Activated CD8-positive, alpha-beta memory T cell treated with anti-CD3 and anti-CD28 coated beads for 48 hours (primary cell): ENCODE measurements at places on chromosomes 1 and 21.

GRCh38 chr1:153422450-153423068 is 6.2 kb downstream of the S100A7A start:
- peak; percentile 41 for DNase-seq

DNA sequence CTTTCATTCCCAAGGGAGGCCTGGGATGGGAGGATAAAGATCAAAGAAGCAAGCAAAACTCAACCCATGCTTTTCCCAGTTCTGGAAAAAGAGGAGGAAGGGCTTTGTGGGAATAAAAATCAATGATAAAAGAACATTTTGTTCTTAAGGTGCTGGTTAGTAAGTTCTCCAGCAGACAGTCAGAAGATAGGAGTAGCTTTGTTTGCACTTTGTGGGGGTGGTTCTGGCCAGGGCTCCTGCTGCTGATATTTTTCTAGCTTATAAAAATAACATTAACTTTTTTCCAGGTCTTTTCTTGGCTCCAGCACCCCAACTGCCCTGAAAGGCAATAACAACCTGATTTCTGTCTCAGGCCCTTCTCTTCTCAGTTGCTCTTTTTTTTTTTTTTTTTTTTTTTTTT is 220.0 kb downstream of the FGGY start:
- DNase-seq = no peak

DNA sequence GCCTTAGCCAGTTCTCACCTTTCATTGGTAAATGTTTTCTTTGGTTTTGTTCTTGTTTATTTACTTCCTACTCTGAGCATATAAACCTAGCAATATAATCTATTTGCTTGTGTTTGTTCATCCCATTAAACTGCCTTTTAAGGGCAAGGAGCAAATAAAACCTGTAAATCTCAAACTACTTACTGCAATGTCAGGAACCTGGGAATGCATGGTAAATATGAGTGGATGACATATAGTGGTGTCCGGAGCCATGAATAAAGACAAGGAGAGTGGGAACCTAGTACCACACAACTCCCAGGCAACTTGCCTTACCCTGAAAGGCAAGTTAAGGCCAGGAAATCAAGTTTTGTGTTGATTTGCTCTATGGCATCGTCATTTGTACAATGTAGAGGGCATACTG is 1133.7 kb upstream of the NCAM2 start:
- no peak for DNase-seq

DNA sequence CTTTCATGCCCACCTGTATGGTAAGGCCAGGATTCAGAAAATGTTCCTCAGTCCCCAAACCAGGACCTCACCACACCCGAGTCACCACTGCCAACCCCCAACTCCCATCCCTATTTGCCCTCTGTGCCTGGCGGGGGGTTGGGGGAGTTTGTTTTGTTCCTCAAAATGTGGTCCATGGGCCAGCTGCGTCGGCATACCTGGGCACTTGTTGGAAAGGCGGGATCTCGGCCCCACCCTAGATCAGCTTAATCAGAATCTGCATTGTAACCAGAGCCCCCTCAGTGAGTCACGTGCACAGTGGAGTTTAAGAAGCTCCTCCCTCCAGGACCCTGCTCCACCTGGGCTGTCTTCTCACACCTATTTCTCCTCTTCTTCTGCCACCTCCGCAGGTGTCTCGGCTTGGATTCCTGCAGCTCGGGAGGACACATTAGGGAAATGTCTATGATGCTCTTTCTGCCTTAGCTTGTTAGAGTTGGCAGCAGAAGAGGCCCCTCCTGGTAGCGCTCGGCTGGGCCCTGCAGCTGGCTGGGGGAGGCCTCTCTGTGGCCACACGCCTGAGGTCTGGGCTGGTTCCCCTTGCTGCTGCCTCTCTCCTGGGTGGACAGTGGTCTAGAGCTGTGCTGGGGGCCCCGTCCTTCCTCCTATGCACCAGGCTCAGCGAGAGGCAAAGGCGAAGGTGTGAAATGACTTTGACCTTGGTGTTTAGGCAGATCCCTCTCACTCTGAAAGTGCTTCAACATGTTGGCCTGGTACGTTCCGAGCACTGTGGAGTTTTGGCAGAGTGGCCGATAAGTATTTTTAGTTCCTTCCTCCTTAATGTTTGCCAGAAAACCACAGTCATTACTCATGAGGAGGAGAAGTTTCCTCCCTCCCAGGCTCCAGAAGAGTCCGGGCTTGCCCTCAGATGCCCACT is 41.8 kb upstream of the CAMTA1 start:
- DNase-seq = no peak

DNA sequence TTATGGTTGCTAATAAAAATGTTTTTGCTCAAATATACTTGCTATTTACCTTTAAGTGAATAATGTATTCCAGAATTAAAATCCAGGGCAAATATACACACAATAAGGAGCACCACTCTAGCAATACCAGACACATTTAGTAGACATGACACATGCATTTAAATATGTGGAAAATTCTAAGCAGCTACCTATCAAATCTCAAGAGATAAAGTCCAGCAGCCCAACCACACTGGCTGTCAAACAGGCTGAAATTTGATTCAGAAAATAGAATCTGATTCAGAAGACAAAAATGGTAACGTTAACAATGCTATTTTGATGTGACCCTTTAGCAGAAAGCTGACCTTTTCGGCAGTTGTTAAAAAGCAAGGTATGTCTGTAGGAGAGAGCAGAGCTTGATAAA is 42.3 kb downstream of the PLEKHO1 start:
- DNase-seq = no peak

GRCh38 chr1:52463891-52464290 is 59.5 kb downstream of the PRPF38A start:
- DNase-seq = no peak

GRCh38 chr21:31667639-31668038 is 8.1 kb downstream of the SOD1 start:
- DNase-seq = no peak

- no peak for DNase-seq
Observed at GRCh38 chr1:220927442-220927841, 48.2 kb downstream of the HLX start.

DNA sequence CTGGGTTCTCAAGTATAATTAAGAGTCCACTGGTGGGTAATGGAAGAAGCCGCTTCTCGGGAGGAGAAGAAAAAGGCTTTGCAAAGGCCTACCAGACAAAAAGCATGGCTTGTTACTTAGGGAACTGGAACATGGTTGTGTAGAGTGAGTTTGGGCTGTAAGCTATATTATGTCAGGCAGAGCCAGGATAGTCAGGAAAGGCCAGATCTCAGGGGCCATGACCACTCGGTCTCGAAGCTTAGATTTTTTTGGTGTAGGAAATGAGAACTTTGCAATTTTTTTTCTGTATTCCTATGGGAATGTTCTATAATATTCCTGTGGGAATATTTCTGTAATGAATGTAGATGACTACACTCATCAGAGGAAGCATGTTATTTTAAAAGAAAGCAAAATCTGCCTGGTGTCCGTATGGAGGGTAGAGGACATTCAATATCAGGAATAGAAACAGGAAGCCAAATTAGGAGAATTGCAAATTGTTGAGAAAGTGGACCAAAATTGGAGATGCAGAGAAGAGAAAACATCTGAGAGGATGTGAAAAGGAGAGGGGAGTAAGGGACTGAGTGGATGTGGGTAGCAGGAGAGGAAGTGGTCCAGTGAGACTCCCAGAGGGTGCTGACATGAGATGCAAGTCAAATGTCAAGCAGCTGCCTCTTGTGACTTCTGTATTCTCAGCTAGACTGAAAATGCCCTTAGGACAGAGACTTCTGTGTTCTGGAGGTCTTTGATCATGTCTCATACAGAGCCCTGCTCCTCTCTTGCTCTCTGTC is 45.2 kb upstream of the HAO2 start:
- no peak for DNase-seq

DNA sequence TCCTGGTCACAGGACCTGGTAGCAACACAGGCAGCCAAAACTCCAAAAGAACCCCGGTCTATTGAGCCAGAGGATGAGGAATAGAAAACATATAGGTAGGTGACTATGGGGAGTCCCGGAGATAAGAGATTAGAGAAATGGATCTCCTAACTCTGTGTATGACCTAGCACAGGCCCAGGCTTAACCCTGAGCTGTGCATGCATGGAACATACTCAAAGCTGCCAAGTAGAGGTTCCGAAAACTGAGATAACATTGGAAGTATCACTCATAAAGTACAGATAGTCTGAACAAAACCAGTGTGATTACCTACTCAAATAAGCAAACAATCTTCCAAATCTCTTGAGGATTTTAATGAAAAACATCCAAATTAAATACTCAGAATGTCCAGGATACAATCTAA is 31.5 kb upstream of the PRDX6 start:
- DNase-seq = no peak

DNA sequence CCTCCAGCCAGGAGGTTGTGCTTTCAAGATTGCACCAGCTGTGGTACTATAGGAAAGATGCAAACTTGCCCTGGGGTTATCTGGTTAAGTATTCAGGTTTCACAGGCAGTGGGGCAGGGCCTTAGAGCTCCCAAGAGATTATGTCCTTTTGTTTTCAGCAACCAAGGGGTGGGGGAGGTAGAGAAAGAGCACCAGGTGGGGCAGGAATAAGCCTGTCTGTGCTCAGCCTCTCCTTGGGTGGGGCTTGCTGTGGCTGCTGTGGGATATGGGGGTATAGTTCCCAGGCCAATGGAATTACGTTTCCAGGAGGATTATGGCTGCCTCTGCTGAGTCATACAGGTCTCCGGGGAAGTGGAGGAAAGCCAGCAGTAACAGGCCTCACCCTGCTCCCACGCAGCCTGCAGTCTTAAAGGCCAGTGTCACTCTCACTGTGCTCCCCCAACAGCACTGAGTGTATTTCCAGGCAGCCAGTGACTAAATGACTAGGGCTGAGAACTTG is 508.6 kb downstream of the RWDD3 start:
- DNase-seq = no peak

- DNase-seq = no peak
Observed at GRCh38 chr1:149917571-149918144, at the start of gene SV2A. SV2A (minus strand) TSS chr1:149917844; CDS start chr1:149913840, 4,004 bp downstream.

DNA sequence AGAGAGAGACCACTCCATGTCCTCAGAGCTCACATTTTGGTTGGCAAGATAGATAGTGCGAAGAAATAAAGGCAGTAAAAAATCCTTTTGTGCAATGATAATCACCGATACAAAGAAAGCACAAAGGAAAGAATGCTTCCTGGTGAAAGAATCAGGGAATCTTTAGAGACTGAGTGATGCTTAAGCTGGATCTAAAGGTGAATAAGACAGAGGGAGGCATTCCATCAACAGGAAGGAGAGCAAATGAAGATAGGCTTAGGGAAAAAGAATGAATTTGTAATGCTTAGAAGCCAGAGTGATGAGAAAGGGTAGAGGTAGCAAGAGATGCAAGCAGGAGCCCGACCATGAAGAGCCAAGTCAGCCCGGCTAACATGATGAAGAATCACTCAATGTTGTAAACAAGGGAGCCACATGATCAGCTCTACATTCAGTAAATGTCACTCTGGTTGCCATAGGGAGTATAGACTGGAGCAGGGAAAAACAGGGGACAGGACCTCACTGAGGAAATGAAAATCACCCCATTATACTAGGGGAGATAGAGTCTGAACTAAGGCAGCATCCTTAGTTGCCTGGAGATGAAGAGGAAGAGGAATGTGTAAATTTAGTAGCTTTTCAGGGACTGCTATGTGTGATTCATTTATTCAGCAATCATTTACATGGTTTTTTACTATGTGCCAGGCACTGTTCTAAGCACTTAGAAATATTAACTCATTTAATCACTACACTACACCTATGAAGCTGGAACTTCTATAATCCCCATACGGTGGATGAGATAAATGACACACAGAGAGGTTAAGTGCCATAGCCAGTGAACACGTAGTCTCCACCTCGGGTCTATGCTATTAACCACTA is 402.6 kb upstream of the NFIA start:
- DNase-seq = no peak

DNA sequence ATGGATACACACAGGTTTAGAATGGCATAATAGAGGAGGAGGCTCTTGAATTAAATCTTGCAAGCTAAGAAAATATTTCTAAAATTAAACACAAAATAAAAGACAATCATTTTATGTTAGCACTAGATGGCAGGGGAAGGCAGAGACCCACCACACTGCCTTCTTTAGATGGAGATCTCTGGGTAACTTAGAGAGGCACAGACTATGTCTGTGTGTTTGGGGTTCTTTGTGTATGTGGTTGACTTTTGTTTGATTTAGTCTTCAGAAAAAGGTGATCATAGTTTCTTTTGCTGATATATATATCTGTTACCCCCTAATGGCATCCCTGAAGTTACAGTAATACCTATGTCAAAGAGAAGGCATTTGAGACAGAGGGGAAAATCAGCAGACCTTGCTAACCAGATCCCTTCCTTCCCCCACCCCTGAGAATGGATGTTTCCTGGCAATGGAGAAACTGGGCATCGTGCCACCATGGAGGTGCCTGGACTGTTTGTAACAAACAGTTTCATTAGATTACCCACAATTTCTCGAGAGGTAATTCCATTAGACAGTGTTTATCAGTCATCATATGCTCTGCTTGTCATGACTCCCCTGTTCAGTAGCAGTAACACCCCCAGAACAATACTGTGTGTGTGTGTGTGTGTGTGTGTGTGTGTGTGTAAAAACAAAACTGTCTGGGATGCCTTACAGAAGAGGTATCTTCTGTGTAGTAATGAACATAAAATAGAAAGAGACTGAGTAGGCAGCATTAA is 228.3 kb upstream of the DEPDC1 start:
- DNase-seq = no peak

- peak; percentile 2 for DNase-seq
Observed at GRCh38 chr1:175757381-175758015, 14.1 kb upstream of the TNR start.

DNA sequence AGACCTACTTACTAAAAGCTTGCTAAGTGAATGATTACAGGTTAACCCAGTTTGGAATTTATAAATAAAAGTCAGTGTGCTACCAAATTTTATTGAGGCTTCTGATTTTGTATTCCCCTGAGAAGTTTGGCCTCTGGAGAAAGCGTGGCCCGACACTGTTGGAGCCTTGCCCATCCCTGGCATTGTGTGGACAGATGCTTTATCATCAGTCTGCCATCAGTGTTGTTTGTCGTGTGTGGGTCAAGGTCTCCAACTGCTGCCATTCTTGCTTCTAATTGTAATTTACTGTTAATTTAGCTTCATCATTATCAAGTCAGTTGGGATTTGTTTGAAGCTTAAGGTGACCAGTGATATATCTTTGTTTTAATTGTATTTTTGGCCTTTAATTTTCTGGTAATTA is 62.0 kb upstream of the LPGAT1 start:
- no peak for DNase-seq

GRCh38 chr1:46594063-46594462 is 10.0 kb downstream of the MKNK1 start:
- no peak for DNase-seq

- no peak for DNase-seq
Observed at GRCh38 chr1:29162476-29163138, 19.1 kb downstream of the SRSF4 start.

DNA sequence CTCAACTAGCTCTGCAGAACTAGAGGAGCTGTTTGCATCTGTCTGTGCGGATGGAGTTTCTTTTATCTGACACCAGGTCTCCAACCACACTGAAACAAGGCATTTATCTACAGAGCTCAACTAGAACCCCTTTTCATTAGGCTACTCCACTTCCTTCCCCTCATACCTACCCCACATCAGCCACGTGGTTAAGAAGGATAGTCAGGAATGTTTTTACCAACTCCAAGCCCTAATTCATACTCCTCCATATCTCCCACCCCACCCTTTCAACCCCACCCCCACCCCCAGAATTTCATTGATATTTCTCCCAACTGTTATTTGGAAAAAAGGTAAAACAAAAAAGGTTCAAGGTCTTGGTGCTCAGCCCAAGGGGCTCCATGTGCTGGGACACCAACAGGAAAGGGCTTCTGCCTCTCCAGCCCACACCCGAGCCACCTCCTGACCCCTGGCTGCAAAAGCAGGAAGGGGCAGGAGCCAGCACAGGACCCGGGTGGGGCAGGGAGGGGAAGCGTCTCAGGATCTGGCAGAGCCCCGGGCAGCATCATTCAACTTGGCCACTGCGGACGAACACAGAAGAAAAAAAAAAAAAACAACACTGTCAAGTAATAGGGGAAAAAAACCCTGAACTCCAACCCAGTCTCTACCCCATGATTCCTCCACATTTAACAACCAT is 7.0 kb downstream of the ENSA start:
- DNase-seq = no peak
